ENCODE measurements at places on chromosomes 6 and 20. TPM values are rescaled to one million over a fixed set of nuclear protein-coding genes. Genes with fewer than 3 reads are reported as not detected.

Gene EPHA7
- total RNA-seq: 0.07 TPM

Gene OPRL1
- 2.4 TPM for total RNA-seq

Gene LST1
- 0.23 TPM for total RNA-seq

Gene SLC12A5
- 0.07 TPM for total RNA-seq

Data from smooth muscle cell of the pulmonary artery (primary cell).